Stimulated activated CD4-positive, alpha-beta T cell treated with anti-CD3 and anti-CD28 coated beads, Interleukin-1b, Interleukin-23, amount 100 ng/mL, for 1 hour (primary cell): ENCODE measurements at places on chromosomes 3 and 15.

GRCh38 chr3:25751725-25752124 is 31.5 kb downstream of the NGLY1 start:
- no peak for DNase-seq

GRCh38 chr15:49748791-49749190 is 127.9 kb downstream of the DTWD1 start:
- no peak for DNase-seq

- no peak for DNase-seq
Observed at GRCh38 chr3:13727890-13728289, 152.0 kb downstream of the WNT7A start.

DNA sequence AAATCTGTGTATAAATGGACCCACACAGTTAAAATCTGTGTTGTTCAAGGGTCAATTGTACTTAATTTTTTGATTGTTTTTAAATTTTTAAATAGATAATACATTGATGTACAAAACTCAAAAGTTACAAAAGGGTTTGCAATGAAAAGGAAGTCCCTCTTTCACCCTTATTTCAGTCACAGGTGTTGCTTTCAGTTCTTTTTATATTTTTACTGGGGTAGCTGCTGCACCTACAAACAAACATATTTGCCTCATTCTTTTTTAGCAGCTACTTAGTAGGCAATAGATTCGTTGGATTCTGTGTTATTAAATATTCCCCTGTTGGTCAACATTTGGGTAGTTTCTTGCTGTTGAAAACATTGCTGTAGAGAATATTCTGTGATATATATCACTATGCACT is 44.4 kb downstream of the PIAS1 start:
- no peak for DNase-seq

DNA sequence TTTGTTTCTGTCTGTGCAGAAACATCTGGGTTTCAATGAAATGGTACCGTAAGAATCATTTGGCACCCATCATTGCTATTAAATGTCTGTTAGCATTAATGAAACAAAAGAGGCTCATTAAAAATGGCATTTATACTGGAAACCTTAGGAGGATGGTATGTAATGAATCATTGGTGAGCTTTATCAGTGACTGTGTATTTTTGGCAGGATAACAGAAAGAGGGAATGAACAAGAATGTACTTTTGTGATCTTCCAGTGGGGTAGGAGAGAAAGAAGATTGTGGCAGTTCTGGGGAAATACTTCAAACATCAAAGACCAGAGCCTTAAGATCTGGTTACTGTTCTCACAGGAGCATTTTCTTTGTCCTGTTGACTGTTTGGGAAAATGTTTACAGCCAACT is 4.7 kb upstream of the DCBLD2 start:
- no peak for DNase-seq

DNA sequence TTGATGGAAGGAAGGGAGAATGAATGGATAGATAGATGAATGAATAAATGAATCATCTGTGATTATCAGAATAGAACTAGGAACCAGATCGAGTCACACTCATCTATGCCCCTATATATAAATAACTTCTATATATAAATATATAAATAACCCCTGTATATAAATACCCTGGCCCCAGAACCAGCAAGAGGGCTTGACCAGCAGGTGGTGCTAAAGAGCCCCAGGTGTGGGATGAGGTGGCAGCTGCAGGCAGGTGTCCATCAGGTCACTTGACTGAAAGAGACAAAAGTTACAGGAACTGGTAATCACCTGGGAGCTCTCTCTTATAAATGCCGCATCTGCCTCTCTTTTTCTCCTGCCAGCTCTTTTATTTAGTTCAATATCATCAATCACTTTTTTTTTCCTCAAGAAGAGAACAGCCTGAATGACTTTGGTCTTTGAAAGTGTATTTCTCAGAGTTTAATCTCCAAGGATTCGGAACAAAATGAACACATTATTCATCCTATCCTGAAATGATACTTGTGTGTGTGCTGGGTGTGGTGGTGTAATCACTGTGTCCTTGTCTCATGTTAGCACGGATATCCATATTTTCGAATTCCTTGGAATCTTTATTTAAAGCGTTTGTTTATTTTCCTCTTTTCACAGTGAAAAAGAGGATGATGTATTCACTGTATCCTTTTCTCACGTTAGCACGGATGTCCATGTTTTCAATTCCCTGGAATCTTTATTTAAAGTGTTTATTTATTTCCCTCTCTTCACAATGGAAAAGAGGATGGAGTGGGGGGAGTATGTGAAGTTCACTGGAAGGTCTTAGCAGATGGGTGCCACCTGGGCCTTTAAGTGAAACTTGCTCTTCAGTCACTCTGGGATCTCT is 35.4 kb upstream of the ATG7 start:
- DNase-seq = peak; percentile 64

DNA sequence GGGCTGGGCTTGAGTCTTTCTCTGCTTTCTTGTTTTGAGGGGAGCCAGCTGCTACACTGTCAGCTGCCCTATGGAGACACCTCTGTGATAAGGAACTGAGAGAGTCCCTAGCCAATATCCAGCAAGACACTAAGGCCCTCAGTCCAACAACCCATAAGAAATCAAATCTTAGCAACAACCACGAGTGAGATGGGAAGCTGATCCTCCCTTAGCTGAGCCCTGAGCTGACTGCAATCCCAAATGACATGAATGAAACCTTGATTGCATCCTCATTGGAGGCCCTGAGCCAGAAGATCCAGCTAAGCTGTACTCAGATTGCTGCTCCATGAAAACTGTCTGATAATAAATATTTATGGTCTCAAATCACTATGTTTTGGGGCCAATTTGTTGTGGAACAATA is 302.1 kb upstream of the MME start:
- DNase-seq = no peak

- no peak for DNase-seq
Observed at GRCh38 chr3:195260280-195260905, 10.6 kb downstream of the XXYLT1 start.

- no peak for DNase-seq
Observed at GRCh38 chr15:67048281-67049279, 16.8 kb upstream of the SMAD3 start.

DNA sequence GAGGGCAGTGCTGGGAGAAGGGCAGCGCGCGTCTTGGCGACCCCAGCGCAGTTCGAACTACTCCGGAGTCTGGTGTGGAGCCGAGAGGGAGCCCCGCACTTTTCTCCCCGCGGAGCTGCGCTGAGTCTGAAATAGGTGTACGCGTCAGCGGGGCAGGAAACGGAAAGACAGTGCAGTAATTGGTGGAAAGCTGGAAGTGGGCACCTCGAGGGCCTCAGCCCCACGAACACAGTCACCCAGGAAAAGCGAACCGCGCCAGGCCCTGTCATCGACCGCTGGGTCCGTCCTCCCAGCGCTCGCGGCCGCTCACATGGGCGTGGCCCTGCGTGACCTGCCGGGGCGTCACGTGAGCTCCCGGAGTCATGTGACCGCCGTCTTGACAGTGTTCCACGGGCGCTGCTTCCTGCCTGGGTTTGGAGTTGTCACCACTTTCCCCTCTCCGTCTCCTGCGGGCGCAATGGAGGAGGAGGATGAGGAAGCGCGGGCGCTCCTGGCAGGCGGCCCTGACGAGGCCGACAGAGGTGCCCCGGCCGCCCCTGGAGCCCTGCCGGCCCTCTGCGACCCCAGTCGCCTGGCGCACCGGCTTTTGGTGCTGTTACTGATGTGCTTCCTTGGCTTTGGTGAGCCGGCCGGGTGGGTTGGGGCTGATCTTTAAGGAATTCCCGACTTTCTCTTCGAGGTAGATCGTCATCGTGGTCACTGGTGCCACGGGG is at the start of gene MFSD1:
MFSD1 (plus strand) TSS at position 359 of the 713 bp plus-strand sequence; CDS start at position 458, 99 bp downstream.
- peak; percentile 62 for DNase-seq

DNA sequence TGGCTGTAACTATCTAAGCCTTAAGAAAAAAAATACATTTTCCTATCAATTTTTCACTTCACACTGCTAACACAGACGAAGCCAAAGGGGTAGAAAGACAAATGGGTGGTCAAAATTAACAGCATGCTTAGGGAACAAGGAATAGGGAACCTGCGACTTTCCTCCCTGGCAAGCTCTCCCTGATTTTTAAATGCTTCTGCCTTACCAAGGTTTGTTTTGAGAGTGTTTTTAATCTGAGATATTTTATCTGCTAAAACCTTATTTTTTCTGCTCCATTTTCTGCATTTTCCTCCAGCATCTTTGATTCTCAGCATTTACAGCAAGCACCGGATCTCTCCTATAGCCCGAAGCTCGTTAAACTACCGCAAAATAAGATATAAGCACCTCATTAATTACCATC is 214.4 kb downstream of the RORA start:
- no peak for DNase-seq

DNA sequence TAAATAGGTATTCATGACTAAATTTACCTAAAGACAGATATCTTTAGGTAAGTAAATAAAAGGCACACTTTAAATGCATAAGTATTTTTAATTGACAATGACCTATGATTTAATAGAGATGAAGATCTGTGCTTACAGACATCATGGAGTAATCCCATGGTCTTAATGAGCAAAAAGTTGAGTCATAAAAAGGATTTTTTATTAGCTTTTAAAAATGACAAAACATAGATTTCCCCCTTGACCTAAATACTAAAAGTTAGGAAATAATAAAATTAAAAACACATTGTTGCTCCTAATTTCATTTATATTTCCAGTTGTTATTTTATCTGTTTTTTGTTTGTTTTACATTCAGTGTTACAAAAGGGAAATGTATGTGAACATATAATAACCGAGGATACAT is 1005.7 kb downstream of the ROBO1 start:
- DNase-seq = no peak

- DNase-seq = no peak
Observed at GRCh38 chr15:71048913-71049675, 66.2 kb upstream of the THSD4 start.

GRCh38 chr3:55333923-55334322 is 153.2 kb downstream of the WNT5A start:
- DNase-seq = no peak

DNA sequence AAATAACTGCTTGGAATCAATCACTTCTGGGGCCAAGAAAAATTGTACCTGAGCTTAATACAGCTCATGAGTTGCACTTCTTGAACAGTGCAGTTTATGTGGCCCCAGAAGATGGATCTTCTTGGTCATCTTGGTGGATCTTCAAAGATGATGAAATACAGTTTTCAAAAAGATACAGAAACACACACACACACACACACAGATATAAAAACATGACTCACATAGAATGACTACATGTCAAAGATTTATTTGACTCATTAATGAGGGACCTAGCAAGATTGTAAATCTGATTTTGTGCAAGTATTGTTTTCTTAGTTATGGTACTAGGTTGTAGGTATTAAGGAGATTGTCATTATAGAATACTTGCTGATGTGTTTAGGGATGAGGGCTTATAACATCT is 32.6 kb downstream of the PDCD6IP start:
- DNase-seq = no peak

DNA sequence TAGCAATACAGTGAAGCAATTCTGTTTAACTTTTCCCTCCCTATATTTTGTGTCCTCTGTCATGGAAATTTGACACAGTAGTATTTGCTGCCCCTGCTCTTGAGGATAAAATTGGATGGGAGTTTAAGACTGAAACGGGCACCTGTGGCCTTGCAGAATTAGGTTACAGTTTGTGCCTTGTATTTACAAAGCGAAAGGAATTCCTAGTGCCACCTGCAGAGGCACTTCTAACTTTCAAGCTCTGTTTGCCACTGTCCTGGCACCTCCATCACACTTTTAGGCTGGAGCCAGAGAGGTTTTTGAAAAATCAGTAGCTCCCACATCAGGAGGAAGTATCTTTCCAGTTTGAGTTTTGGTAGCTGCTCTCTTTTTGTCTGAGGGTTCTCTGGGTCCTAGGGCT is 39.5 kb downstream of the CD86 start:
- no peak for DNase-seq

DNA sequence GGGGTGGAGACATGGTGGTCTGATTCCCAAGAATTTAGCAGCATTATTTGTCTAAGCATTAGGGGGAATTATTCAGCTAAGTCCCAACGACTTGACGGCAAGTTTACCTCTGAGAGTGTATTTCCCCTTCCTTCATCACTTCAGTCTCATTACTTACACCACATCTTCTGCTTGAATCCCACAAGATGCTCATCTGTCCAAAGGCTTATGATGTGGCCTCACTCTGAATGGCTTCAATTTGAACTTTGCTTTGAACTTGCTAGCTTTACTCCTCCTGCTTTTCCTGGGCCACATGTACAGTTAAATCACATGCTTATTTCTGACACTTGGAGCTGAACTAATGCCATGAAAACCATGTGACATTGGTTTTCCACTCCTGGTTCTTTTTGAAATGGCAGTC is 231.3 kb upstream of the SATB1 start:
- no peak for DNase-seq

GRCh38 chr3:17935222-17935621 is 192.8 kb upstream of the TBC1D5 start:
- no peak for DNase-seq

- DNase-seq = peak; percentile 32
Observed at GRCh38 chr15:90400759-90401314, 12.8 kb downstream of the IQGAP1 start.

- no peak for DNase-seq
Observed at GRCh38 chr3:162165346-162165745, 668.7 kb downstream of the OTOL1 start.

DNA sequence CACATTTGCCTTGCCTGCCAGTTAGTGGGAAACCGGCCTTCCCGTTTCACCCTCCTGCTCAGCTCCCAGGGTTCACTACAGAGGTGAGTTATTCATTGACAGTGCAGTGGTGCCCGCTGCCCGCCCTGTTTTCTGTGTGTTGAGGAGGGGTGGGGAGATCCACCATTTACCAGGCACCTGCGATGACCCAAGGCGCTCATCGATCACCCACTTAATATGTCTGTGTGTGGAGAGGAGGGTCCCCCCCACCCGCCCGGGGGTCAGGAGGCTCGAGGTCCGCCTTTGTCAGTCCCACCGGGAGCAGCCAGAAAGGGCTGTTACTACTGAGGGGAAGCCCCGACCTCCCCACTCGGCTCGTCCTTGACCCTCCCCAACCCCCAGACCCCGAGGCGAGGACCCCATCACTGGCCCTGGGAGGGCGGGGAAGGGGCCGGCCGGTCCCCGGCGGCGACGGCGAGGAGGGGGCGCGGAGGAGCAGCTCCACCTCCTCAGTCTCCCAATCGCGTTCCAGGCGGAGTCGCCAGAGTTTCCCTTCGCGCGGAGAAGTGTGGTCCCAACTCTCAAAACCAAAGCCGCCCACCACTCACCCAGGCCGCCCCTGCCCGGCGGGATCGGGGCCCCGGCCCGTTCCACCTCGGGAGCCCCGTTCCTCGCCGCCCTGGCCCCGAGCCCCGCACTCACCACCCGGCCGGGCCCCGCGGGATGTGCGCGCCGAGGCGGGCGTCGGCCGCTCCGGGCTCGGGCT is 1.1 kb downstream of the PLXNB1 start:
- DNase-seq = no peak

DNA sequence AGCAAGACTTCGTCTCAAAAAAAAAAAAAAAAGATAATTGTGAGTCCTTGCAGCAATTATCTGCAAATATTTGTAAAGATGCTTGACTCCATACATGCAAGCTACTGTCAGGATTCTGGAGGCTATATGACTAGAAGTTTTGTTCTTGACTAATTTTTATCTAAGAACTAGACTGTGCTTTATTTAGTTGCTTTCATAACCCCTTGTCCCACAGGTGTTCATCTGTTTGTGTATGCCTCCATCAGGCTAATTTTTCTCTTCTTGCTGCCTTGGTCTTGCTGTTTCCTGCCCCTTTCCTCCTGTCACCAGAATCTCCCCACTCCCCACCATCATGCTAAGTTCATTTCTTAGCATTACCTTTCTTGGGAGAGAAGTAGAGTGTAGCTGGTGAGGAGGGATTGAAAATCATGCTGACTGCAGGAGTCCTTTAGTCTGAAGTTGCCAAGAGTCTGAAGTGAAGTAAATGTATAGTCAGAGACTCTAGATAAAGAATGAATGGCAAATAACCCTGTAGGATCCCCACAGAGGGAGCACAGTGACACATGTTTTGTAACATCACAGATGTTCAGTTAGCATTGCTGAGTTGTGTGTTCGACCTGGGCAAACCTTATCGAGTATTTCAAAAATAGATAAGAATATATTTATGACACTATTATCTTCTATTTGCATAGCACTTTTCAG is 12.5 kb downstream of the ST3GAL6 start:
- DNase-seq = no peak
